Femur (tissue), 1 donor: ENCODE measurements at places on chromosomes 1 and 21.

DNA sequence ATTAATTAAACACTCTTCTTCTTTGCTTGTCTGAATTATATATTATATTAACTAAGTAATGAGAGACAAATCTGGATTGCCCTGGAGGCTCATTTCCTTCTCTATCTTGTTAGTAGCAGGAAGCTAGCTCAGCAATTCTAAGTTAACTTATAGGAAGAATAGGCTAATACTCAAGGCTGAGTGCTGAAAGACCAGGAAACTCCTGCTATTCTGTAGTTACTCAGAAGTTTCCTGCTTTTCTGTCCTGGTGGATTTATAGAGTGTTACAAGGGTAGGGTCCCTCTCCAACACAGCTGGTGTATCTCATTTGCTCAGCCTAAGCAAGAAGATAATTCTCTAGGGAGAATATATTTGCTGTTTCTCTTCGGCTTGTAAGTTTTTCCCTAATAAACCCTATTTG is 29.2 kb downstream of the HSPA13 start:
- DNase-seq = no peak

DNA sequence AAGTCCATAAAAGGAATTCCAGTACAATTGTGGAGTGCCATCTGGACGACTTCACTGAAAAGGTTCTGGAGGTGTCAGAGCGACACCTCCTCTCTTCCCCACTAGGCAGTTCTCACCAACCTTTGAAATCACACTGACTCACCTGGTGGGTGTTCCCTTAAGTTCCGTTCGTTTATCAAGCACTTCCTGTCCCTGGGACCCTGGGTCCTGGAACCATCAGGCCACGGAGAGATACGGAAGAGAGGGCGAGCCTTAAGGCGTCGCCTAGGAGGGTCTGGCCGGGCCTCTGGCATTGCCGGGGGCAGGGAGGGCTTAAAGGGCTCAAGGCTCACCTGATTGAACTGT is 317 bp downstream of the SPAG17 start:
- no peak for DNase-seq

DNA sequence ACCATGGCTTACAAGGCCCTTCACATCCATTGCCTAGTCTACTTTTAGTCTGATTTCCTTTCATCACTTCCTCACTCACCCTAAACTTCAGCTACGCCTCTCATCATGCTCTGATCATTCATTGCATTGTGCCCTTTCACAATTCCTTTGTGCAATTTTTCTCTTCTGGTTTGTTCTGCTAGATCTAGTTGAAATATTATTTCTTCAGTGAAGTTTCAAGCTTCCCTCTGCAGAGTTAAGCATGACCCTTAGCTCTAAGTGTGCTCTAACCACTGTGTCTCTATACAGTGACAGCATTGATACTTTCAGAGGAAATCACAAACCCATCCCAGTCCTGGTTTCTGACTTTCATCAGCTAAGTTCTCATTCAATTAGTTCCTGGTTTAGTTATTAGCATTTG is 166.1 kb downstream of the PLA2G4A start:
- DNase-seq = no peak

DNA sequence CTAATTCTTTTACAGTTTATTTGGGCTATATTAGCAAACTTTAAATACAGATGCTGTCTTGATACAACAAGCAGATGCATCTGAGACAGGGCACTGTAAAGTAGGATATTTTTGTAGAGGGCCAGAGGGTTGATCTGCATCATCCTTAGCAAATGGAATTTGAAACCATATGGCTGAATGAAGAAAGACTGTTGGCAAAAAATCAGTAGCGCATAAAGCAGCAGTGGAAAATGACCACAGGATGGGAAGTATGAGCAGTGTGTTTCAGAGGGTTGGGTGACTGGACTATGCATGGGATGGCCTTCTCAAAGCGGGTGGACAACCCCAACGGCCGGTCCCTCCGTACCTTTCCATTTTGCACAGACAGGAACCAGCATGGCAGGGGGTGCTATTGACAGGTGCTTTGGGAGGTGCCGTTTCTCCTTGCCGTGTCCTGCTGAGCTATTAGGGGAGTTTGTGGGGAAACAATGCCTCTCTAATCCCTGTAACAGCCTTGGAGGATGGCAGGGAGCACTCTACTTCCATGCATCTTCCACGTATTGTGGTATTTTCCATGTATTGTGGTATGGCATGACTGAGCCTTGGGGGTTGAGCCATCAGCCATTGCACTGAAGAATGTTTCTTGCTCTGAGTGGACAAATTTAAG is 5.9 kb downstream of the LRRC8B start:
- no peak for DNase-seq

DNA sequence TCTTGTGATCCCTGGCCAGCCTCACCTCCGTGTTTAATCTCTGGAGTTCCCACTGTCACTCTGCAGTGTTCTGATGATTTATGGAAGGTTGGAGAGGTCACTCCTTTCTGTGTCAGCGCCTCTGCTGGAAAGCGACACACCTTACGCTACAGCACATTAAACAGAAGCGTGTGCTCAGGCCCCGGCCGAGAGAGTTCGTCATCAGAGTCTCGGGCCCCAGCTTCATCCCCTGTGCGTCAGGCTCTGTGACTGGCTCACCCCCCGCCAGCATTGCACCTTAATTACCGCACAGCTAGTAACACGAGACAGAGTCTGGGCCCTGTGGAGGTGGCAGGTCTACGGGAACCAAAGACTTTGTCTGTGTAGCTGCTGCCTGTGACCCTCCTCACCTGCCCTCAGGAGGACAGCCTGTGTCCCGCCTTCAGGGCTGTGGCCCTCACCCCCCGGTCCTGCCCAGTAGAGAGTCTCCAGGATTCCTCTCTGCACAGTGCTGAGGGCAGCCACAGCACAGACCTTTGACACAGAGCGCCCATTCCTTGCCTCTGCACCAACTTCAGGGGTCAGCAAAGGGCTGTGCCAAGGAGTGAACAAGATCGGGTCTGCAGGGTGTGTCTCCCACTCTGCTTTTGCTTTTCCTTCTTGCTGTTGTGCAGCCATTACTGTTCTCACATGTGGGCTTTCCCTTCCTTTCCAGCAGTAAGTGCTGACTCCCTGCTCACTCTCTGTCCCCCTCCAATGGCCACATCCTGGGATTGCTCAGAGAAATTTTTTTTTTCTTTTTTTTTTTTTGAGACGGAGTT is 157.6 kb downstream of the PGBD5 start:
- DNase-seq = peak; percentile 60

DNA sequence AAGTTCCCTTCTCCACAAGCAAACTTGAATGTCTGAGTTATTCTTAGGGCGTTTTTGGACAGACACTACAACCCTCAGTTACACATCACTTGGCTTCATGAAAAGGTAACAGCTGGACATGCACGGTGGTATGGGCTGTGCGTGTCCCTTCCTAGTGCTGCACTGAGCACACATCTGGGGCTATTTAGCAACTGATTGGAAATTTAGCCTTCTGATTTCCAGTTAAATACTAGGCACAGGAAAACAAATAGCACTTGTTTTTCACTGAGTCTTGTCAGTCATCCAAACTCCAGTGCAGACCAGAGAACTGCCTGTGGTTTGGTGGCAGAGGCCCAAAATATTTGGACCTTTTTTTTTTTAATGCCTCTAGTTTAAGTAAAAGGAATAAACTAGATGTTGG is 134.7 kb downstream of the TGFBR3 start:
- DNase-seq = peak; percentile 78

DNA sequence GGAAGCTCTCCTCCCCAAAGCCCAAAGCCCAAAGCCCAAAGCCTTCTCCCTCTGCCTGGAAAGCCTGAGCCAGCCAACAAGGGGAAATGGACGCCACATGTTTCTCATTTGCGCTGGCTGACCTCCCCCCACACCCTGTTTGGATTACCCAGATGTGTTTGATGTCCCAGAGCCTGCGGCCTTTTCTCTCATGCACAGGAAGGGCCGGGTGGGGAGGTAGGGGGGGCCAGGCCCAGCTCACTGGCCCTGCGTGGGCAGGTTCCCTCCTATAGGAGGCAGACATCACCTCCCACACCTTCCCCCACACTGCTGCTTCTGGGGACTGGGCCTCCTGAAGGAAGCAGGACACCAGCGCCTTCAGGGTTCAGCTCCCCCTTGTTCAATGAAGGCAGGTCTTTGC is 116.3 kb downstream of the NAV1 start:
- DNase-seq = peak; percentile 89

- no peak for DNase-seq
Observed at GRCh38 chr21:42013376-42013775, 3.2 kb upstream of the ZBTB21 start.

DNA sequence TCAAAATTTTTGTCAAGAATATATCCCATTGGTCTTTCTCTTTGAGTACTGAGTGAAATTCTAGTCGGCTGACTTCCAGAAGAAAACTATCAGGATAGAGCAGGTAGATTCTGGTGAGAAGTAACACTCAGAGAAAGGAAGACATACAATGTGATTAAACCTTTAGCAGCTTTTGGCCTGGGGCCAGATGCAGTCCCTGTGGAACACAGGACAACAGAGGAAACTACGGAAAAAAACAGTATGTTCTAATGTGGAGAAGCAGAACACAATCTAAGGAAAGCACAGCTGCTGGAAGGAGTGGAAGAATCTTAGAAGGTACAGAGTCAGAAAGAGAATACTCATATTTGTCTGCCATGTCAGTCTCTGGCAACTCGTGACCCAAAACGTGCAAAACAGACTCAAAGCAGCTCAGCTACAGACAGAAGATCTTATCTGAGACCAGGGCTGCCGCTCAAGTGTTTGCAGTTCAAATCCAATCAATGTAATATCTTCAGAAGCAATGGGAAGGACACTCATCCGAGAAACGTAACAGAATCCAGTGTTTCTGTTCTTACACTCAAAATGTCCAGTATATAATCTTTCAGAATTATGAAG is 283.8 kb downstream of the MRPL39 start:
- no peak for DNase-seq

GRCh38 chr1:198162091-198162767 is 5.4 kb downstream of the NEK7 start:
- no peak for DNase-seq

DNA sequence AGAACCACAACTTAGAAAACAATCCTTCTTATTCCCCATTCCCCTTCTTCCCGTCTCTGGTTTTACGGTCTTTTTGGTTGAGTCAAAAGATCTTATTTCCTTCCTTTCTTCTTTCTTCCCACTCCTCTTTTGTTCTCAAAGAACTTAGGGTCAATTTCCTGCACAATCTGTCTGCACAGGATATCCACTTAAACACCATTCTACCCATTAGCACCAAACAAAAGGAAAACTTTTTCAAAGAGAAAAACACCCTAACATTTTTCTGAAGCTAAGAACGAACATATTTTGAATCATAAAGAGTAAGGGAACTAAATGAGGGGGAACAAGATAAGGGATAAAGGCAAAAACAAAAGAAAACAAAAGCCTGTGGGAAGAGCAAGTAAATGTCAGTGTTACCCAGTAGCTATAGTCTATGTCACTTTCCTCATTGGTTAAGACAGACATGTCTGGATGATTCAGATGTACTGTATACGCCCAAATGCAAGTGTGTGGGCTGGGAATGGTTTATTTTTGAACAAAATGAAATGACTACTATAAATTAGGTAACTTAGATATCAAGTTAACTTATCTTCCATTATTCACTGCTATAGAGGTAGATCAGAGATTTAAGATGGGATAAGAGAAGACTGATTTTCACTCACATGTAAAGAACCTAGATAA is 59.9 kb downstream of the TOR3A start:
- no peak for DNase-seq

- DNase-seq = no peak
Observed at GRCh38 chr1:178066908-178067614, 26.8 kb upstream of the RASAL2 start.

GRCh38 chr1:36083635-36084496 is at the start of gene TEKT2:
TSS of gene TEKT2 (plus strand) at chr1:36084094. CDS start at chr1:36084922, 828 bp downstream.
- peak; percentile 84 for DNase-seq

- DNase-seq = no peak
Observed at GRCh38 chr1:161899091-161899490, 124.6 kb downstream of the OLFML2B start.

GRCh38 chr1:243471026-243471685 is 215.3 kb downstream of the SDCCAG8 start:
- no peak for DNase-seq

GRCh38 chr1:173467426-173467825 is 9.7 kb upstream of the PRDX6 start:
- no peak for DNase-seq

GRCh38 chr21:26470351-26471098 is 102.6 kb downstream of the CYYR1 start:
- DNase-seq = no peak

GRCh38 chr1:152110860-152111514 is 4.3 kb downstream of the TCHH start:
- peak; percentile 28 for DNase-seq

DNA sequence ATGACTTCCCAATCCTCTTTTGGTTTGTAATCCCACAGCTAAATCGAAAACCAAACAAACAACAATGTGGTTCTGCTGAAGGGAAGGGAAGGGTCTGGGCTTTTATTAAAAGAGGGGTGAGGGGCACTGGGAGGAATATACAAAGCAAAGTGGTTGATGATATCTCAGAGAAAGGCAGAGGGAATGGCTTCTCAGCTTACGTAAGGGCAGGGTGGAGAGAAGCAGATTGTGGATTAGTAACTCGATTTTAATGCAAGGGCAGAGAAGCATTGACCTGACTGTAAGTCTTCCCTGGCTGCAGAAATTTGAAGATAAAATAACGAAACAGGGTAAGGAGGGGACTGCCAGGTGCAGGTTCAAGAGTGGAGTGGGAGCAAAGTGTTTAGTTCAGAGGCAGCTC is 438.2 kb upstream of the LRRC7 start:
- DNase-seq = no peak

- DNase-seq = no peak
Observed at GRCh38 chr21:38838598-38839327, 33.0 kb downstream of the ETS2 start.

GRCh38 chr1:241598249-241598648 is 41.9 kb downstream of the CHML start:
- no peak for DNase-seq

GRCh38 chr1:219239518-219239917 is 65.8 kb downstream of the LYPLAL1 start:
- no peak for DNase-seq
